ENCODE measurements at places on chromosomes 12 and 14.

DNA sequence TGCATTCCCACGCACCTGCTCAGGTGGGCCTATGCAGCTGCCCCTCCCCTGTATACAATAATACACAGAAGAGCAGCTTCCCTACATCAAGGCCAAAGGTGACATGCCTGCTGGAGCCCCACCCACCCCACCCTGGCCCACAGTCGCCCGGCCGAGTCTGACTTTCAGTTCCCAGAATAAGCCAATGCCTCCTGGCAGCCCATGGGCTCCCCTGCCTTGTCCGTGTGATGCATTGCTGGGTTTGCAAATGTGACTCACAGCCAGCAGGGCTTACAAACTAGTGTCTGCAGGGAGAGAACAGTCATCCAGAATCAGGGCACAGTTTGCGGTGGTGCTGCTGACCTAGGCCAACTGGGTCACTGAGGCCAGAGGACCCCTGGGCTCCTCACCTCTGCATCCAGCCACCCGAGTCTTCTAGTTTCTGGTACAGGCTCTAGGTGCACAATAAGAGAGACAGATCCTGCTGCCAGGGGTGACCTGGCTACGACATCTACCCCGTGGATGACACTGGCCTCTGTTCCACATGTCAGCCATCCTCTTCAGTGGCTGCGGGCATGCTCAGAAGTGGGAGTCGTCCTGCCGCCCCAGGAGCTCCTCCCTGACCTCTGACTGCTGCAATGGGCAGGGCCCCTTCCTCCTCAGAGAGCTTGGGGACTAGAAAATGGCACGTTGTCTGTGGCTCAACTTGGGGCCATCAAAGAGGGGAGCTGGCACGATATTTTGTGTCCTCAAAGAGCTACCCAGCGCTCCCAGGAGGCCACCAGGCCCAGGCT, 84.5 kb downstream of the CHGA start:
- DNase-seq, result no peak

DNA sequence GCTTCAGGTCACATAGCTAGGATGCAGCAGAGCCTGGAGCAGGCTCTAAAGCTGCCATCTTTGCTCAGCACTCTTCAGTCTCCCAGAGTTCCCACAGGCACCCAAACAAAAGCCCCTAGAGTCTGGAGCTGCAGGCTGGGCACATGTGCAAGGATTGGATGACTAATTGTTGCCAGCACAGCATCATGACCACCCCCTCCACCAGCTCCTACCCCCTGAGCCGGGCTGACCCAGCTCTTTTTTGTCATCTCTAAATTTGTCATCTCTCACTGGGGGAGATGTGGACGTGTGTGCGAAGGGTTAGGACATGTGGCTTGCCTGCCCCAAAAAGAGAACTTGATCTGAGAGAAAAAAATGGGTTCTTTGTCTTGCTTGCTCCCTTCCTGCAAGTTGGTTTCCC, 4.3 kb upstream of the MMP19 start:
- peak; percentile 57 for DNase-seq

GRCh38 chr12:64551676-64552075, 58.6 kb upstream of the RASSF3 start:
- no peak for DNase-seq

GRCh38 chr12:10331642-10332239, 24.1 kb downstream of the KLRD1 start:
- DNase-seq, result no peak

DNA sequence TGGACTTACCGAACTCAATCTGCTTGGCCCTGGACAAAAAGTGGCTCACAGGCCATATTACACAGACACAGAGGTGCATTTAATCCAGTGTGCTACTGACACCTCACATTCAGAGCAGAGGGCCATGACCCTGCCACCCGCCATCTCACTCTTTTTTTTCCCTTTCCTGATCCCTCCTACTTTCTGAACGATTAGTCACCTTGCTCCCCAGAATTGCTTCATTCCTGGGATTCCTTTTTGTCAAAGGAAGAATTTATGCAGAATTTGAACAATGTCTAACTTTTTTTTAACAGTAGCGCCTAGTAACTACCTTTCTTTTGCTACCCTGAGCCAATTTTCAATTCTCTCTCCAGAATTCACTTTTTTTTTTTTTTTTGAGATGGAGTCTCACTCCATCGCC, 4.6 kb downstream of the PKP2 start:
- no peak for DNase-seq

GRCh38 chr12:12081836-12082497, 11.2 kb downstream of the BCL2L14 start:
- DNase-seq, result no peak

DNA sequence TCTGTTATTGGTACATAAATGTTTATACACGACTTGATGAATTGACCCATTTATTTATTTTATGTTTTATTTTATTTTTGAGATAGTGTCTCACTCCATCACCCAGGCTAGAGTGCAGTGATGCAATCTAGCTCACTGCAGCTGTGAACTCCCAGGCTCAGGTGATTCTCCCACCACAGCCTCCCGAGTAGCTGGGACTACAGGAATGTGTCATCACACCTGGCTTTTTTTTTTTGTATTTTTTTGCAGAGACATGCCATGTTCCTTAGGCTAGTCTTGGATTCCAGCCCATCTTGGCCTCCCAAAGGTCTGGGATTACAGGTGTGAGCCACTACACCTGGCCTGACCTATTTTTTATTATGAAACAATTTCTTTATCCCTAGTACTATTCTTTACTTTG, 355.0 kb upstream of the PRICKLE1 start:
- no peak for DNase-seq

GRCh38 chr12:41361738-41362137, 173.6 kb downstream of the PDZRN4 start:
- no peak for DNase-seq

GRCh38 chr14:68247676-68248268, 428.2 kb downstream of the RAD51B start:
- DNase-seq, result no peak

DNA sequence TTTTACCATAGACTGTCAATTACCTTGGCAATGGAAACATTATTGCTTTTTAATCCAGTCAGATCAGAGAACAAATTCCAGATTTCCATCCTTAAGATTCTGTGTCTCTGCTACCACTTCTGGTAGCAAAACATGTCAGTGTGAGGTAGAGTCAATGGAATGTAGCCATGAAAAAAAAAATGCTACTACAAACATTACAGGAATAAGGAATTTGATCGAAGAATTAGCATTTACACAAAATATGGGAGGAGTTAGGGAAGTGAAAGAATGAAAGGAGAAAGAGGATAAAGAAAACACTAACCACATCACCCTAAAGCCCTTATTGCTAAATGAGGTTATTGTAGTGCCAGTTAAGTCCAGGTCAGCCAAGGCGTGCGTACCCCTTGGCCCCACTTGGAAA, 9.2 kb downstream of the MED21 start:
- DNase-seq, result no peak
